ENCODE measurements at places on chromosomes 3 and 15.

DNA sequence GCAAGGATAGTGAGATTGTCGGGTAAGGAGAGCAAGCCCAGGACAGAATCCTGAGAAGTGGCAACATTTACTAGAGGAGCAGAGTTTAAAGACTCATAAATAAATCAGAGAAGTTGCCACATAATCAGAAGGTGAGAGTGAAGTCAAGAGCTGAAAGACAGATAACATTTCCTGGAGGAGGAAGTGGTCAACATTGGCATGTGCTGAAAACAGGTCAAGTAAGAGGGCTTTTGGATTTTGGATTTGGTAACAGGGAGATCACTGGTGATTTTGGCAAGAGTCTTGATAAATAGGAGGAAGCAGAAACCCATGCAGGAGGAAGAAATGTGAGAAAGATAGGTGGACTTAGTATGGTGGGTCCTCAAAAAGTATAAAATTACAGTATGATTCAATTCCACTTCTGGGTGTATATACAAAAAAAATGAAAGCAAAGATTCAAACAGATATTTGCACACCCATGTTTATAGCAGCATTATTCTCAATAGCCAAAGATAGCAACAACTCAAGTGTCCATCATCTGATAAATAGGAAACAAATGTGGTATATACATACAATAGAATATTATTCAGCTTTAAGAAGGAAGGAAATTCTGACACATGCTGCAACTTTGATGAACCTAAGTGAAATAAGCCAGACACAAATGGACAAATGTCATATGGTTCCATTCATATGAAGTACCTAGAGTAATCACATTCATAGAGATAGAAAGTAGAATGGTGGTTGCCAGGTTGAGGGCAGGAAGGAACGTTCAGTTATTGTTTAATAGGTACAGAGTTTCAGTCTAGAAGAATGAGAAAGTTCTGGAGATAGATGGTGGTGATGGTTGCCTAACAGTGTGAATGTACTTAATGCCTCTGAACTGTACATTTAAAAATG lies 27.3 kb upstream of the MBNL1 start:
- no peak for DNase-seq

DNA sequence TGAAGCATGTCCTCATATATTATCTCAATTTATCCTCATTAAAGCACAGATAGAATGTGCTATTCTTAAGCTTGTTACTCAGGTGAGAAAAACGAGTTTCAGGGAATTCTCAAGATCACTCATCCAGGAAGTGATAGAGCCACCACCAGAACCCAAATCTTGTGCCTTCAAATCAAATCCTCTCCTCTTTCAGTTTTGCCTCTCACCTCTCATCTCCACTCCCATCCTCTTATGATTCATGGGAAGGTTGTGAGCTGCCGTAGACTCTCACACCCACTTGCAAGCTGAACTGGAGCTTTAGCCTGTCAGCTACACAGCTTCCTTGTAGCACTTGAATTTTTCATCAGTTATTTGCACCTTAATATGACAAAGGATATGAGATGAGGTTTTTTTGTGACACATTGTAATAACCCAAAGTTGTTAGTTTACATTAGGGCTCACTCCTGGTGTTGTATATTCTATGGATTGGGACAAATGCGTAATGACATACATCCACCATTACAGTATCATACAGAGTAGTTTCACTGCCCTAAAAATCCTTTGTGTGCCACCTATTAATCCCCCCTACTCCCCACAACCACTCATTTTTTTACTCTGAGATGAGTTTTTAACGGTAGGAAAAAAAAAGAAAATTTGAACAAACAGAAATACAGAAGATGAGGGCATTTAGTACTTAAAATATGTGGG lies 25.7 kb downstream of the GPR15 start:
- no peak for DNase-seq

- DNase-seq = no peak
These were observed 172.3 kb downstream of the SLCO3A1 start for GRCh38 chr15:92025706-92026270.

DNA sequence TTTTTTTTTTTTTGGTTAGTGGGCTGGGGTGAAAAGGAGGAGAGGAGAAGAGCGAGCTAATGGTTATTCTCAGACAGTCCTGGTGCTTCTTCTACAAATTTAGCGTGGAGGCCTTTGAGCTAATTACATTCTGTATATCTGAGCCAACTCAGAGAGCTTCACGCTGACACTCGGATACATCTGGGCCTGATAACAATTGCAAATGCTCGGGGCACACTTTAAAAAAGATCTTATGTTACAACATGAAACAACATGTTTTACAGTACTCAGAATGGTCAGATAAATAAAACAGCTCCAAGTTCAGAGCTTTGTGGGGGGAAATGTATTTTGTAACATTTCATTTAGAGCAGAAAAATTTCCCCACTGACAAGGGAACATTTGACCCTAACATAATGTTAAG lies 966.9 kb upstream of the NR2F2 start:
- DNase-seq = no peak

- no peak for DNase-seq
These were observed 254.6 kb upstream of the SOX14 start for GRCh38 chr3:137509354-137510045.

DNA sequence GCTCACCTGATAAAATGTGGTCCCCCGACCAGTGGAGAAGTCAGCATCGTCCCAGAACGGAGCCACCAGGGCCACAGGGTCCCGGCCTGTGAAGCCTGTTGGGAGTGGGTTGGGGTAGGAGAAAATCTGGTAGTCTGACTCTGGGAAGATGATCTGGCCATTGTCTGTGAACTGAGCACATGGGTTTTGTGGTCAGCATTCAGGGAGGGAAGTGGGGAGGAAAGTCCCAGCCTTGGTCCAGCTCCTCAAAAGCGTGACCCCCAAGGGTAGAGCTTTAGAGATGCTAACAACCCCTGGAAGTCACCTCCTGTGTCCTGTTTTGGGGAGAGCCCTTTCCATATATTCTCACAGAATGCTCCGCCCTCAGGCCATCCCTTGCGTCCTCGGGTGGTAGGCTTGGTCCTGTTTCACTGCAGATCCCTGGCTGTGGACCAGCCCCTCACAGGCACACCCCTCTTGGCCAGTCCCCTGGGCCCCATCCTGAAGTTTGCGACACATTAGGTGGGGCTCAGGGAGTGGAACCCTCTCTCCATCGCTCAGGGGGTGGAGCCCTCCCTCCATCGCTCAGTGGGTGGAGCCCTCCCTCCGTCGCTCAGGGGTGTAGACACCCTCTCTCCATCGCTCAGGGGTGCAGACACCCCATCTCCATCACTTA lies 40.0 kb downstream of the MUC4 start:
- no peak for DNase-seq

DNA sequence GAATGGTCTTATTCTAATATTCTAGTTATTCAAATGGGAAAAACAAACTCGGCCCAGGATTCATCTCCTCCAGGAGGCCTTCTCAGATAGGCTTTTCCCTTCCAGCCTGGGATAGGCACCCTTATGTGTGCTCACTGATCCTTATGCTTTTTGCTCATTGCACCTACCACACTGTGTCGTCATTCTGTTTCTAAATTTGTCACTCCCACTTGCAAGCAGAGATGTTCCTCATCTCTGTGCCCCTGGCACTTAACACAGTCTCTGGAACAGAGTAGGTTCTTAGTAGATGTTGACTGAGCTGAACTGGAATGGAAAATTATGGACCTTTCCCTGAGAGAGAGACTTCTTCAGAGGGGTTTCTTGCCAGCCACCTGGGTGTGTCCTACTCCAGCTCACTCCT lies 18.7 kb upstream of the SPG11 start:
- DNase-seq = no peak

GRCh38 chr15:88913850-88914169 lies 631 bp upstream of the MFGE8 start:
- DNase-seq = no peak

- DNase-seq = no peak
These were observed 33.4 kb downstream of the FANCD2OS start for GRCh38 chr3:10074666-10075065.

DNA sequence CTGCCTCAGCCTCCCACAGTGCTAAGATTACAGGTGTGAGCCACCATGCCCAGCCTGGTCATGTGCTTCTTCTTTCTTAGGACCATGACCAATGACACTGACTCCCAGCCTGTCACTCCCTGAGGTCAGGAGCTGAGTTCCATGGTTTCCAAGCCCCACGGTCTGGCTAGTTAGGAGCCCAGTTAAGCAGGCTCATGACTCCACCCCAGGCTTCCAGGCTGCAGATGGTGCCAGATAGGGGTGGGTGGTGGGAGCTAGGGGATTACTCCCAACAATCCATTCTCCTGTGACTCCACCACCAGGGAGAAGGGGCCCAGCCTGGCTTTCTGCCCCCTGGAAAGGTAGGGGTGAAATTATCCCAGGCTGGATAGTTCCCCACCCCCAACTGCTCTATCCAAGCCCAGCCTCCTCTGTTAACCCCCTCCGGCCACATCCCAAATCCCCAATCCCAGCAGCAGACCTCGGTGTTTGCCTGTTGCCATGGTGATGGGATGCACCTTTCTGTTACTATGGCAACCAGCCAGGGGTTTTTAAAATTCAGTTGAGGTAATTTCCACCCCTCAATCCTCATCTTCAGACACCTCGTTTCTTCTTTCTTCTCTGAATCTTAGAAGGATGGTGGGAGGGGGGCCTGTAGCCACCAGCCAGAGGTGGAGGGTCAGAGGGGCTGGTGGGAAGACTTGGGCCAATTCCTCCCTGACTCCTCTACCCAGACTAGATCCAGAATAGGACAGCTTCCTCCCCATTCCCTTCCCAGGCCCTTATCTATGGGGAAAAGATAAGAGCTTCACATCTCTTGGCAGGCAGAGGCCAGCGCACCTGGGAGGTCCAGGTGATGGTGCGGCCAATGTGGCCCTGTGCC lies 22.5 kb upstream of the SEMA3F start:
- no peak for DNase-seq

- no peak for DNase-seq
These were observed 58.2 kb upstream of the RAD18 start for GRCh38 chr3:9021271-9022009.

- peak; percentile 86 for DNase-seq
These were observed 43.8 kb downstream of the NCEH1 start for GRCh38 chr3:172666873-172667694.

DNA sequence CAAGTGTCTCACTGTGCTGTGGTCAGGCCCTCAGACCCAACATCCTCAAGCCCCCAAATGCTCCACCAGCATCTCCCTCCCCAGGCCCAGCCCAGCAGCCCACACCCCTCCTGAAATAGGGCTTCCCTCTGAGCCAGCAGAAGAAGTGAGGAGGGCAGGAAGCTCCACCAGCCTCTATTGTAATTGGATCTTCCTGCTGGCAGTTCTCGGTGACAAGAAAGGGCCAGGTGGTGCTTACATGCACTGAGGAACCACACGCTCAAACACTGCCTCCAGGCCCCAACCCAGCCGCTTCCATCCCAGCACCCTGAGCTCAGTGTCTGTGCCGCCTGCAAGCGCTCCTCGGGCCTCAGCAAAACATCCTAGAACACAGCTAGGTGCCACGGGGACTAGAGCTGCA lies 96.7 kb downstream of the ATP10A start:
- no peak for DNase-seq

DNA sequence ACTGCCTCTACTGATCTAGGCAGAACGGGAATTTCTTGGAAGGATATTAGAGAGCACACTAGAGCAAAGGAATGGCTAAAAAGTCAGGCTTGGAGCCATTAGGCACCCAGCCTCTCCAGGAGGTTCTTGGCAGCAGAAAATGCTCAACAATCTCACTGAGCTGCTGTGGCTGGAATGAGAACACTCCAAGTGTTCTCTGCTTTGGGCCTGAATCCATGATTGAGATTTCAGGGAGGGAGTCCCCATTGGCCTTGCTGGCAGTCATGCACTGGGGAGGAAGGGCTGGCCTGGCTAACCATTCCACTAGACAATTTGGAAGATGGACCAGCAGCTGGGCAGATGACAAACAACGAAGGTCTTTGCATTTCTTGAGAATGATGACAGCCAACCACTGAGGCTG lies 362.6 kb downstream of the SHQ1 start:
- DNase-seq = no peak

DNA sequence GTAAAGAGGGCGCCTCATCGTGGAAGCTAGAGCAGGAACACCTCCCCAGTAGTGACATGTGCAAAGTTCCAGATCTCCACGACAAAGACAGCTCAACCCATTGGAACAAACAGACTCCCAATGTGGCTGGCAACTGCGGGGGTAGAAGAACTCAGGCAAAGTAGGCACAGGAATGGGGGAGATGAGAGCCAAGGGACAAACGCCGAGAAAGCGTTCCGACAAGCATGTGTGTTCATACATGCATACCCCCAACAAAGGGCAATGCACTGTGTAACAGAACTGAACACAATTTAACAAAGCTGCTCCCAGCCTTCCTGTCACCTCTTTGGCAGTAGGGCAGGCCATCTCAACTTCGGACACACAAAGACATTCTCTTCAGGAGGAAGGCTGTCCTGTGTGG lies 11.6 kb downstream of the RCCD1 start:
- DNase-seq = no peak

DNA sequence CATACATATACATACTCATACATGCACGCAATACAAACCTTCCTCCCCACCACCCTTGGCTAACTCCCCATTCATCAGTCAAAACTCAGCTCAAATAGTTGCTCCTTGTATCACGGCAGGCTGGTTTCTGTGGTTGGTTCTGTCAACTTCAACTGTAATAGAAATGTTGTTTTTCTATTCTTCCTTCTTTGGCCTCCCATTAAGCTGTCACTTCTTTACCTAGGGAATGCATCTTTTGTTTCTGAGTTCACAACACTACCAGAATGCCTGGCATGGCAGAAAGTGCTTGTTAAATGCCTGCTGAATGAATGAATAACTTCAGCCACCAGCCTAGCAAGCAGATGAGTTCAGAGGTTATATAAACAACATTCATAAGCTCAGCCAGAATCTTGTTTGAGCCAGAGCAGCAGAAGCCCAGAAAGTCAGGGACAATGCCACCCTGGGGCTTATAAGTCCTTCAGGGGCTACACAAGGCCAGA lies 63.1 kb downstream of the B3GALNT1 start:
- no peak for DNase-seq

GRCh38 chr3:102132370-102132769 lies 283.1 kb downstream of the NFKBIZ start:
- DNase-seq = no peak

DNA sequence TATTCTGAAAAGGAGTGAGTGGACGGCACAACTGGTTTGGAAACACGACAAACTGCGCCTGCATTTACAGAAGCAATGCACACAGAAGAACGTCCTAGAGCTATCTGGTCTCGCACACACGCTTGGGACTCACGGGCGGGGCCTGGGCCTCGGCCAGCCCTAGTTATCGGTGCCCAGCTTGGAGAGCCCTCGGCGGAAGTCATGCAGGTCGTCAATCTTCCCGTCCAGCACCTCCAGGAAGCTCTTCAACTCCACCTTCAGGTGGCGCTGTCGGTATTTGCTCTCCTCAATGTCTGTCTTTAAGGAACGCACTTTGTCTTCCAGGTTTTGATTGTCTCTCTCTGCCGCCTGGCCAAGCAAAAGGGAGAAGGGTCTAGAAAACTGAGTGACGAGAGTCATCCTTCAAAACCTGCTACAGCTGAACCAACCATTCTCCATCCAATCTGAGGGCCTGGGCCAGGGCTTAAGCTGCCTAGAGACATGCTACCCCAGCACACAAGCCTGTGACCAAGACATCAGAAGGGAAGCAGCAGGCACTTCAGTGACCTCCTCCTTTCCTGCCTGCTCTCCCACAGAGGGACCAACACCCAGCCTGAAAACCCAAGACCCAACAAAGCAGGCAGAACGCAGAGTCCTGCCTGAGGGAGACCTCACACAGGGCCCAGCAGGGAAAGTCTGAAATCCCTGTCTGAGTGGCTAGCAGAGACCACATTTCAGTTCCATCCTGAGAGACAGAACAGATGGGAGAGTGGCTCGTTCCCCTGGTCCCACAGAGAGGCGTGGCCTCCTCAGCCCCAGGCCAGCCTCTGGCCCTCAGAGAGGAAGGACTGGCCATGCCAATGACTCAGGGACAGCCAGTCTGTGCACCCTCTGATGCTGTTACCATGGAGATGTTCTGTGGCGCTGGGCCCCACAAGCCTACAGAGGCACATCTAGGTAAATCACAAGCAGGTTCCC lies 40.4 kb downstream of the WHAMM start:
- peak; percentile 100 for DNase-seq

Measured in hematopoietic multipotent progenitor cell treated with erythropoietin and hydrocortisone succinate and interleukin-3 and kit ligand, for 8 days (in vitro differentiated cells).